ENCODE measurements at places on chromosomes 12 and 14.

DNA sequence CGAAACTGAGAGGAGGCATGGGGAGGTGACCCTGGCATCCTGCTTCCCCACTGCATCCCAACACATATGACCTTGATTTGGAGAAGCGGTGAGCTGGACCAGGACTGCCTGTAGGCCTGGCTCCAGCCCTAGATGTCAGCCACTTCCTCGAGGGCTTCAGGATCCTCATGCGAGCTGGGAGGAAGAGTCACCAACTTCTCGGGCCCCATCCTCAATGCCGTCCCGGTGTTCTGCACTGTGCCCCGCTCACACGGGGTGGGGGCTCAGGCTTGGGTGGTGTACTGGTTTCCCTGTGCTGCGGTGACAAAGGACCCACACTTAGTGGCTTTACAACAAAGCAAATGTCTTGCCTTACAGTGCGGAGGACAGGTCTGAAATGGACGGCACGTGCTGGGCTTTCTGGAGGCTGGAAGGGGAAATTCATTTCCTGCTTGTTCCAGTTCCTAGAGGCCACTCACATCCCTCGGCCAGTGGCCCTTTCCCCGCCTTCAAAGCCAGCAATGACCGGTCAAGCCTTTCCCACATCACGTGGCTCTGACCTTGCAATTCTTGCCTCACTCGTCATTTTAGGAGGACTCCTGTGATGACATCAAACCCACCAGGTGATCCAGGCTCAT, 298.1 kb upstream of the RTL1 start:
- DNase-seq, result no peak

DNA sequence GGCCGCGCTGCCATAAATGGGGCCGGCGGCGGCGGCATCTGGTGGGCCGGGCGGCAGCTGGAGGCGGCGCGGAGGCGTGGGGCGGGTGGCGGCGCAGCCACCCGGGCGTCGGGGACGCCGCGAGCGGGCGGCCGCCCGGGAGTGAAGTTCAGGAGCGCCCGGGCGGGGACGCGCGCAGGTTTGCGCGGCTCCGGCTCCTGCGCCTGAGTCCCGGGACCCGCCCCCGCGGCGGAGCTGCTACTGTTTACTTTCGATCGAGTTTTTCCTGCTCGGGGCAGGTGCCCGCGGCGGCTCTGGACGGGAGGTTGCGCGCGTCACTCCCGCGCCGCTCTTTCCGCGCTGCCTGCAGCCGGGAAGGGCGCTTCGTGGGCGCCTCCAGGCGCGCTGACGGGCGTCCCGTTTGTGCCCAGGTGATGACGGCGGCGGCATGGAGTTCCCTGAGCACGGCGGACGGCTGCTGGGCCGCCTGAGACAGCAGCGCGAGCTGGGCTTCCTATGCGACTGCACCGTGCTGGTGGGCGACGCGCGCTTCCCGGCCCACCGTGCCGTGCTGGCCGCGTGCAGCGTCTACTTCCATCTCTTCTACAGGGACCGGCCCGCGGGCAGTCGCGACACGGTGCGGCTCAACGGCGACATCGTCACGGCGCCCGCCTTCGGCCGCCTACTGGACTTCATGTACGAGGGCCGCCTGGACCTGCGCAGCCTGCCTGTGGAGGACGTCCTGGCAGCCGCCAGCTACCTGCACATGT, at the start of gene ZBTB42:
TSS of gene ZBTB42 (plus strand) at position 331 of the 749 bp plus-strand sequence. CDS start at position 428, 97 bp downstream.
- DNase-seq, result peak; percentile 72

- DNase-seq, result no peak
Measured at GRCh38 chr14:29608861-29609260, 318.8 kb downstream of the PRKD1 start.

GRCh38 chr12:103571286-103571685, 15.8 kb upstream of the STAB2 start:
- DNase-seq, result no peak

GRCh38 chr12:11542599-11542998, 106.9 kb upstream of the ETV6 start:
- DNase-seq, result no peak

GRCh38 chr12:49121047-49121696, 10.0 kb downstream of the TUBA1B start:
- DNase-seq, result no peak

DNA sequence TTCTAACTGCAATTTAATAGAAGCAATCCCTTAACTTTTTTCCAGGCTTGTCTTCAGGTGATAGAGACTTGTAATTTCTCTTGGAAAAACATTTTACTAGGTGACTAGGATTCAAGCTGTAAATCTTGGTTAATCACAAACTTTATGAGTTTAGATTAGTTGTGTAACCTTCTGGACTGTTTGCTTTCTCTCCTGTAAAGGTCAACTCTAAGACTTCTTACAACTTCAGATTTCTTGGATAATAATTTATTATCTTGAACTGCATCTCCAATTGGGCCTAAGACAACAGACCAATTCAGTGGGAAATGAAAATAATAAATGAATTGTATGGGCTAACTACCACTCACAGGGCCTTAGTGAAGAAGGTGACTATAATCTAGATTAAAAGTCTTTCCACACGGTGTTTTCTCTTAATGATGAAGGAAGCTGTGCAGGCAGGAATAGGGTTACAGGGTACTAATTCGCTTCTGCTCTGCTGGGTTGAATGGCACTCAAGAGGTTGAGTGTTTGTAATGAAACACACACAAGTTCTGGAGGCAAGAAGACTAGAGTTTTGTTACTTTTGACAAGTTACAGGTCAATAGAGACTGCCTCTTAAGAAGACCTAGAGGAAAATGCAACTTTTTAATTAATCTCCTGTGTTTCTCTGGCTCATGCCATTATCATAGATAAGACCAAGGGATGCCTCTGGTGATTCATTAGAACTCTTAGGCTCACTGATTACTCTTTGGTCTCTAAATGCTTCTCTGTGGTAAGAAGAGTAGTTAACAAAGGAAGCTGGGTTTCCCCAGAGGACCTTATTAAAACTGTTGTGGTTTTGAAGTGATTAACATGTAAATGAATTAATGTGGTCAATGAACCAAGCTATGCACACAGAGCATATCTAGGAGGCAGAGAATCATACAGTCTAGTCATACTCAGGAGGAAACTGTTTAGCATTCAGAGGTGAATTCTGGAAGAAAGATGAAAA, 30.0 kb upstream of the OR4E1 start:
- no peak for DNase-seq

GRCh38 chr12:3951380-3952135, 78.4 kb upstream of the PARP11 start:
- no peak for DNase-seq

DNA sequence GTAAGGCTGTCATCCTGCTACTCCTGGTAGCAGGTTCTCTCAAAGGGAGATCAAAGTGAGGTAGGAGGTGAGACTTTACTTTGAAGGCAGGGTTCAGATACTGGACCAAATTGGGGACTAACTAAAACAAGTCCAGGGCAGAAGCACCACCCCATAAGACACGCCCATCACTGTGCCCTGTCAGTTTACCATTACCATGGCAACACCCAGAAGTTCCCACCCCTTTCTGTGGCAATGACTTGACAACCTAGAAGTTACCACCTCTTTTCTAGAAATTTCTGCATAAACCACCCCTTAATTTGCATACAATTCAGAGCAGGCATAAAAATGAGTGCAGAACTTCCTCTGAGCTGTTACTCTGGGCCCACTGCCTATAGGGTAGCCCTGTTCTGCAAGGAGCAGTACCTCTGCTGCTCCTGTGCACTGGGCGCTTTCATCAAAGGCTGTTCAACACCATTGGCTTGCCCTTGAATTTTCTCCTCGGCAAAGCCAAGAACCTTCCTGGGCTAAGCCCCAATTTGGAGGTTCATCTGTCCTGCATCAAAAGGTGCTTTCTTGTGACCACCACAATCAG, 64.8 kb upstream of the MAX start:
- no peak for DNase-seq

GRCh38 chr12:46935271-46935847, 109.6 kb upstream of the SLC38A4 start:
- DNase-seq, result no peak

GRCh38 chr12:53255996-53256395, 12.1 kb upstream of the ESPL1 start:
- DNase-seq, result no peak

- DNase-seq, result no peak
Measured at GRCh38 chr14:98634043-98634820, 637.8 kb downstream of the BCL11B start.

GRCh38 chr14:70696026-70696425, 54.3 kb downstream of the TTC9 start:
- no peak for DNase-seq

- DNase-seq, result no peak
Measured at GRCh38 chr12:93653079-93653478, 24.1 kb upstream of the CRADD start.

- no peak for DNase-seq
Measured at GRCh38 chr14:38000340-38000739, 207.4 kb upstream of the SSTR1 start.

GRCh38 chr12:58225203-58225877, 284.0 kb downstream of the ATP23 start:
- DNase-seq, result no peak

DNA sequence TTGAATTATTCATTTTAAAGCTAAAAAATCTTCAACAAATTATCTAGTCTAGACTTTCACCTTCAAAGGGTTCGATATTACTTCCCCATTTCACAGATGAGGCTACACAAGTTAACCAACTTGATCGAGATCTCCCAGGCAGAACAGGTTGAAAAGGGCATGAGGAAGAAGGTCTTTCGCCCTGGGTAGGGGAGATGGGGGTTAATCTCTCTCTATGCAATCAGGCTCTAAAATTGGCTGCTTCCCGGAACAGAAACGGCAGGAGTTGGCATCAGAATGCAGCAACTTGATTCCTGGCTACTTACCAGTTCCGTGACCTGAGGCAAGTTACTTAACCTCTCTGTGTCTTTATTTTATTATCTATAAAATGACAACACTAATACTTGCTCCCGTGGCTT, 2.4 kb upstream of the CISTR start:
- no peak for DNase-seq

DNA sequence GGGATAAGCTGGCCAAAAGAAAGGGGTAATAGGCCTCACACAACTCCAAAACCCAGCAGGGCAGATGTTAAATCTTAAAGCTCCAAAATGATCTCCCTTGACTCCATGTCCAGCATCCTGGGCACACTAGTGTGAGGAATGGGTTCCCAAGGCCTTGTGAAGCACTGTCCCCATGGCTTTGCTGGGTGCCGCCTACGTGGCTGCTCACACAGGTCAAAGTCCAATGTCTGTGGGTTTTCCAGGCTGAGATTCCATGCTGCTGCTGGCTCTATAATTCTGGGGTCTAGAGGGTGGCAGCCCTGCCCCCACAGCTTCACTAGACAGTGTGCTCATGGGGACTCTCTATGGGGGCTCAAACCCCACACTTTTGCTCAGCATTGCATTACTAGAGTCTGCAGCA, 145.3 kb upstream of the GRIN2B start:
- no peak for DNase-seq

GRCh38 chr12:132243596-132244310, 85.6 kb downstream of the GALNT9 start:
- no peak for DNase-seq

DNA sequence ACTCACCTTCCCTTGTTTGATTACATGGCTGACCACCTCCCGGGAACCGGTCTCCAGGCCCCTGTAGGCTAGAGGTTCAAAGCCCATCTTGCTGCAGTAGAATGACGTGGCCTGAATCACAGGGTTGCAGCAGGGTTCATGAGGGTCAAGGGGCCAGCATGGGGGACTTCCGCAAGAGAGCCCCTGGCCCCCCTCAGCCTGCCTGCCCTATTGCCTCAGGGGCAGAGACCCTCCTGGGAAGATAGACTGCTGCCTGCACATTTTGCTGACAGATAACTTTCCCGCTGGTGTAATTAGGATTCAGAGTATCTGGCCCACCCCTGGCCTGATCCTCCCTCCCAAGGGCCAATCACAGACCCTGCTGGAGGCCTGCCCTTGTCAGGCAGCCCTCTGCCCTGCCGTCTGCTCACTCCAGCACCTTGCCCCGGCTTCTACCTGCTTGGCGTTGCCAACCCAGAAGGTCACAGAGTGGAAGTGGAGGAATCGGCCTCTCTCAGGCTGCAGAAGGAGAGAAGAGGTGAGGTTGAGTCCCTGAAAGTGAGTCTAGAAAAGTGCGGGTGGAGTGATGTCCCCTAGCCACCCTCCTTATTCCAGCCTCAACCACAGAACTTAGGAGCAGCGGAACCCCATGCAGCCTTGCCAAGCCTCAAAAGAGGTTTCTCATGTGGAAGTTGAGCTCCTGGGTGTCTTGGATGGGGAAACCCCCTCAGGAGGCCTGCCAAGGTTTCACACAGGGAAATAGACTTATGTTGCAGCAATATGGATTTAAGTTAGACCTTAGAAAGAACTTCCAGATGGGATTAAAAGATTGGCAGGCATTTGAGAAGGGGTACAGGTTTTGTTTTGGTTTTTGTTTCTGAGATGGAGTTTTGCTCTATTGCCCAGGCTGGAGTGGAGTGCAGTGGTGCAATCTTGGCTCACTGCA, 1.1 kb downstream of the HPD start:
- no peak for DNase-seq

DNA sequence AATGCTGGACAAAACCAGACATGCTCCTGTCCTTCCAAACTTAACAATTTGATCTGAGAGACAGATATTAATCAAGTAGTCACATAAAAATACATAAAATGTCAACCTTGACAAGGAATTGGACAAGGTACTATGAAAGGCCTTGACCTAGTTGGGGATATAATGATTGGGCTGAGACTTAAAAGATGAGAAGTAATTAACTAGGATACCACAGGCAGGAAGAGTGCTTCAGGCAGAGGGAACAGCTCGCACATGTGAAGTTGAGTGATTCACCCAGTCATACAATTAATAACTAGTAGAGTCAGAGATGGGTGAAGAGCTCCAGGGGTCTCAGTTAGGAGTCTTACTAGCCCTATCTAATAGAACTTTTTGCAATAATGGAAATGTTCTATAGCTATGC, 259.5 kb downstream of the MSRB3 start:
- no peak for DNase-seq

GRCh38 chr14:86790408-86791364, 1202.3 kb downstream of the GALC start:
- no peak for DNase-seq

- DNase-seq, result no peak
Measured at GRCh38 chr14:99733540-99734405, 49.7 kb downstream of the CYP46A1 start.

GRCh38 chr12:99381992-99382391, 265.6 kb upstream of the GARIN6 start:
- DNase-seq, result no peak

GRCh38 chr14:56244138-56244789, 126.1 kb downstream of the PELI2 start:
- no peak for DNase-seq

DNA sequence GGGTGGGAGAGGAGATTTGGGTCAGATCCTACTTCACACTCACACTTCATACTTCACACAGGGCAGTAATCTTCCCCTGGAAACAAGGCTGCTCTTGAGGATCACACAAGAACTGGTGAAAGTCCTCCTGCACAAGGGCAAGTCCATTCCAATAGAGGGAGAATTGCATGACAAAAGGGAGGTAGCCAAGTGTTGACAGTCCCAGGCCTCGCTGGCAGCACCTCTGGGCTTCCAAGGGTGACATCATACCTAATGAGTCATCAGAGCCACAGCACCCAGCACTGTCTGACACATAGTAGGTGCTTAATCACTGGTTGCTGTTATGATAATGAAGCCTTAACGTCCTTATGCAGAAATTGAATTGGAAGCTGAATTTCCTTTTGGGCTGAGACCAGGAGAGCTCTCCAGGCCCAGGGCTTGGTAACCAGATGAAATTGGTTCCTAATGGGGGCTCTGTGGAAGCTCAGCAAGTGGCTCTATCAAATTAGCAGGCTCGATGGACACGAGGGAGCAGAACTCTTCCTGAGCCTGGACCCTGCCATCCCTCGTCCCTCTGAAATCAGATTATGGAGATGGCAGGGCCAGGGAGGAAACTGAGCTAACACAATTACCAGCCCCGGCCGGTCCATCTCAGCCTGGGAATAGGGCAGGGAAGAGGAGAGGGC, 58.8 kb upstream of the ACTN1 start:
- no peak for DNase-seq

Data from activated CD4-positive, alpha-beta T cell treated with anti-CD3 and anti-CD28 coated beads for 4 hours (primary cell).